ENCODE measurements at places on chromosomes 5 and 9. TPM values are rescaled to one million over a fixed set of nuclear protein-coding genes. Genes with fewer than 3 reads are reported as not detected.

Gene LHFPL2
- 19.2 TPM for polyA plus RNA-seq

Gene GPR150
- 0.73 TPM for polyA plus RNA-seq

- DNase-seq: no peak
Observed at GRCh38 chr5:79853028-79853427, 138.0 kb downstream of the MTX3 start.

DNA sequence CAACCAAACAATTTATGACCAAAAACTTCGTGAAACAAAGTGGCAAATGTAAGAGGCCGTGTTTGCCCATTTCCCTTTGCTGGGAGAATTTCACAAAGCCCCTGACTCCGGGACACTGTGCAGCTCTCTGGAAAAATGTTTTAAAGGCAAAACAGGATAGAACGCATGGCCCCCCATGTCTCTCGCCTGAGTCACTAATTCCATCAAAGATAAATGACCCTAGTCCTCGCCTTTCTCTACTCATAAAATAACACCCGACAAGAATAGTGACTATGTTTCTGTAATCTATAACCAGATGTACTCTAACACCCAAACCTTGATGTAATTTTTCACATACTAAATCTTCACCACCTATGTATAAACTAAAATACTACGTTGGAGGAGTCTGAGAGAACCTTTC lies 55.7 kb upstream of the SAP30L start:
- DNase-seq: no peak

DNA sequence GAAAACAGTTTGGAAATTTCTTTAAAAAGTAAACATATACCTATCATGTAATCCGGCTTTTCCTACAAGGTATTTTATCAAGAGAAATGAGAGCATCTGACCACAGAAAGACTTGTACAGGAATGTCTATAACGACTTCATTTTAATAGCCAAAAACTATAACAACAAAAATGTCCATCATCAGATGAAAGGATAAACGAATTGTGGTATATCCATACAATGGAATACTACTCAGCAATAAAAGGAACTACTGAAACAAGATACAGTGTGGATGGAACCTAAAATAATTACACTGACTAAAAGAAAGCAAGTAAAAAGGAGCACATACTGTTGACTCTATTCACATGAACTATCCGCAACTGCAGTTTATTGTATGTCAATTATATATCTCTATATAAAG lies 1.4 kb upstream of the FTMT start:
- DNase-seq: no peak

GRCh38 chr5:115064380-115064779 lies 105.3 kb downstream of the TRIM36 start:
- no peak for DNase-seq

DNA sequence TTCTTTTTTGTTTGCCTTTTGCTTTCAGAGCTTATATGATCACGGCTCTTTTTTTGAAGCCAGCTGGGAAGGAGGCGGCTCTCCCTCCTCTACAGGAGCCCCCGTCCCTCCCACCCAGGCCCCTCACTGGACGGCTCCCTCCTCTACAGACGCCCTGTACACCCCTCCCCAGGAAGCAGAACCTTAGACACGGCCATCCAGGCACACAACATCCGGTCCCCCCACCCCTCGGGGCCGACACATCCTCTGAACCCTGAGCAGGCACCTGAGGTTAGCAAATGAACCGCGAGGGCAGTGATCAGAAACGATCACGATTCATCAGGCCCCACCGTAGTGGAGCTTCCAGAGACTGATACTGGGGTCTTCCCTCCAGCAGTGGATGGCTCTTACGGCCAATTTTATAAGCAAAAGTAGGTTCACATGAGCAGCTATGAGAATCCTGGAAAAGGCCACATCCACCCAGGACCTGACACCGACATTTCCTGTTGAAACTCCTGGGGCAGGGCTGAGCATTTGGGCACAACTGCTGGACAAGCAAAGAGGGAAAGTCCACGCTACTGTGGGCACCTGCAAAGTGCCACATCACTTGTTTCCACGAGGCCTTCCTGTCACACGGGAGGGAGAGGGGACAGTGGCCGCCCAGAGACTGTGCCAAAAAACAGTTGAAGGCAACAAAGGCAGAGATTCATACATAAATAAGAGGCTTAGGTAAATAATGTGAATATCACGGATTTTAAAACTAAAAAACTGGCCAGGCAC lies 78.9 kb downstream of the SEMA4D start:
- DNase-seq: no peak

All from urinary bladder (tissue), 4 donors.